ENCODE measurements at places on chromosomes 4 and X.

DNA sequence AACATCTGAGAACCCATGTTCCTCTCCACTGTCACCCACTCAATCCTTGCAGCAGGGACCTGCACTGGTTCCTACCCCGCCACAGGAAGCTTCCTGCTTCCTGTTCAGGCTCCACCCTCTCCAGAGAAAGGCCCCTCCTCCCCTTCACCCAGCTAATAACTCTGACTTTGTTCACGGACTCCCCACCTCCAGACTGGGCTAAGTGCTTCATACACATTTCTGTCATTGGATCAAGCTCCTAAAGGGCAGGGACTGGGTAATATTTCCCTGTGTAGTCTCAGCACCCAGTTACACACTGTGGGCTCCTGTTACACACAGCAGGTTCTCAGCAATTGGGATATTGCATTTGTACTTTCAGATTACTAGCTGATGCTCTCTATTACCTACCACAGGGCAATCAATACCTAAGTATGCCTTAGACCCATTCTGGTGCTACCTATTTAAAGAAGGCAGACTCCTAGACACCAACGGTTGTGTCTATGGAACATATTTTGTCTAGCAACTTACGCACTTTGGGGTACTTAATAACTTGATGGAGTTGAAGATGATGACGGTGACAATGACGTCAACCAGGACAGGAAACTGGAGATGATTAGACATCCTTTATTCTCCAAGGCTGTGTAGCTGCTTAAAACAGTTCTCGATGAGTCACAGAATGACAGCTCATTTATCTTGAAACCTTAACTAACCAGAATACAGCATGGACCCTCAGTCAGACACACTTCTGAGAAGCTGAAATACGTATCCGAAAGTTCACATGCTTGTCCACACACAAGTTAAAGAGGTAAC lies 58.1 kb downstream of the MAML3 start:
- DNase-seq = peak; percentile 90

DNA sequence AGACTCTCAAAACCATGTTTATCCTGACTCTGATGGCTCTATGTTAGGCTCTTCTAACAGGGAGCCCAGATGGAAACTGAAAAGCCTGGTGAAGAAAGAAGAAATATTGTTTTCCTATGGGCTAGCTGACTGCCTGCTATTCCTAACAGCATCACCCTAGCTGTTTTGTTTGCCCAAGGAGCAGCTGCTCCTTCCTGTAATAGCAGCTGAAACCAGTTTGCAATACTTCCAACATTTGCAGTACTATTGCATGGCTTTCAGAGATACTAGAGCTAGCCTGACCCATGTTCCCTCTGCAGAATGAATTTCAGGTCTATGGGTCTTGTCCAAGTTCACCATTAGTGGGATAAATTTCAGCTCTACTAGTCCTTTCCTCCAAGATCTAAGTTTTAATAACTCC lies 495.2 kb downstream of the INPP4B start:
- no peak for DNase-seq

- DNase-seq = no peak
Observed at GRCh38 chr4:179398414-179398813, 1956.2 kb upstream of the AGA start.

DNA sequence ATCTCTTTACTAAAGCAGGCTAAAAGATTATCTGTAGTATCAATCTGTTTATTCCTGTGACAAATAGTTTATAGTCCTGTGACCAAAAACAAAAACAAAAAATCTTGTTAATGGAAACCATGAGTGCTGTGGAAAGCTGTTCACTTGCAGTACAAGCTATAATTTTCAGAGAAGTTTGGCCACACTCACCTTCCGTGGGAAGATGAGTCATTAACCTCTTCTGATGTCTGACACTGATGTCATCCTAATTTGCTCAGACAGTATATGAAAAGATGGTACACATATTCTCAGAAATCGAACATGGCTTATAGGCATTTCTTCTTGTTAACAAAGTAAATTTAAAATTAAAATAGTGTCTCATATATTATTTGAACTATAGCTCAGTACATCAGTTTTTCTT lies 19.9 kb upstream of the ENPP6 start:
- no peak for DNase-seq

DNA sequence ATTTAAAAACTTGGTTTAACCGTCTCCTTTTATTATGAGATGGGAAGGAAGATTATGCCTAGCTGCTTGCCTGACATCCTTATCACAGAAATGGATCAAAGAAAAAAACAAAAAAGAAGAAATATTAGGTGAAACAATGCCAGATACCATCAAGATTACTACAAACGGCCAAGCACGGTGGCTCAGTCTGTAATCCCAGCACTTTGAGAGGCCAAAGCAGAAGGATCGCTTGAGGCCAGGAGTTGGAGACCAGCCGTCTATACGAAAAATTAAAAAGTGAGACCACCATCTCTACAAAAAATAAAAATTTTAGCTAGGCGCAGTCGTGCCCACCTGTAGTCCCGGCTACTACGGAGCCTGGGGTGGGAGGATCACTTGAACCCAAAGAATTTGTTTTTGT lies 2.3 kb downstream of the FRYL start:
- no peak for DNase-seq

- DNase-seq = no peak
Observed at GRCh38 chr4:26206999-26207398, 113.8 kb upstream of the RBPJ start.

GRCh38 chr4:72531768-72532290 lies 37.2 kb downstream of the ADAMTS3 start:
- DNase-seq = no peak

- DNase-seq = no peak
Observed at GRCh38 chr4:742096-742741, 36.6 kb downstream of the PCGF3 start.

DNA sequence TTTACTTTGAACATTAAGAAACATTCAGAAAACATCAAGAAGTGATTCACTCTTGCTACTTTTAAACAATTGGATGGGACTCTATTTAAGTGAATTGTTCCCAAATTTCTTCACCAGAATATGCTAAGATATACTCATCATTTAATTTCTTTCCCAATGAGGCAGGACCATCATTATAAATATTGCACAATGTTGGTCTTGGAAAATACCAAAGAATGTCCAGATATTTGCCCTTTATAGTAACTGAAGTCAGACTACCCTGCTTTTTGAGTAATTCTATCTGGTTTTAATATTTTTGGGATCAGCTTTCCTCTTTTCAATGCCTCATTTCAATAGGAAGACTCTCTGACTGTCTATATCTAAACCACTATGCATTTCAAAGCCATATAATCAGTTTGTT lies 129.4 kb upstream of the TENM3 start:
- DNase-seq = no peak

GRCh38 chrX:48711929-48712505 lies 15.5 kb downstream of the SUV39H1 start:
- DNase-seq = no peak

DNA sequence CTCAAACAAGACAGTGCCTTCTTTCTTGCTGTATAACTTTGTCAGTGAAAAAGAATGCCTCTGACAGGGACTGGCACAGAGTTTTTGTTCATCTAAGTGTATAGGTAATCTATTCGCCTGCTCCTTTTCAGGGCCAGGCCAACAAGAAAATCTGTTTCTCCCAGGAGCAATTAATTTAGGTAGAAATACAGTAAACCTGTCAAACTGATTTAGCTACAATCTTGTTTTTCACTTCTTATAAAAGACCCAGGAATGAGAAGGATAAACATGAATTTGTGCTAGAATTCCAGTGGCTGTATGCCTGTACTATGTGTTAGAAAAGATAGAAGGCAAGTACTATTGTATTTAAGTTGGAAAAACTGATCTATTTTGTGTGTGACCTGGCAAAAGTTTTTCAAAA lies 6.1 kb downstream of the TMA16 start:
- no peak for DNase-seq

- DNase-seq = no peak
Observed at GRCh38 chrX:153905481-153906095, 1.1 kb downstream of the AVPR2 start.

DNA sequence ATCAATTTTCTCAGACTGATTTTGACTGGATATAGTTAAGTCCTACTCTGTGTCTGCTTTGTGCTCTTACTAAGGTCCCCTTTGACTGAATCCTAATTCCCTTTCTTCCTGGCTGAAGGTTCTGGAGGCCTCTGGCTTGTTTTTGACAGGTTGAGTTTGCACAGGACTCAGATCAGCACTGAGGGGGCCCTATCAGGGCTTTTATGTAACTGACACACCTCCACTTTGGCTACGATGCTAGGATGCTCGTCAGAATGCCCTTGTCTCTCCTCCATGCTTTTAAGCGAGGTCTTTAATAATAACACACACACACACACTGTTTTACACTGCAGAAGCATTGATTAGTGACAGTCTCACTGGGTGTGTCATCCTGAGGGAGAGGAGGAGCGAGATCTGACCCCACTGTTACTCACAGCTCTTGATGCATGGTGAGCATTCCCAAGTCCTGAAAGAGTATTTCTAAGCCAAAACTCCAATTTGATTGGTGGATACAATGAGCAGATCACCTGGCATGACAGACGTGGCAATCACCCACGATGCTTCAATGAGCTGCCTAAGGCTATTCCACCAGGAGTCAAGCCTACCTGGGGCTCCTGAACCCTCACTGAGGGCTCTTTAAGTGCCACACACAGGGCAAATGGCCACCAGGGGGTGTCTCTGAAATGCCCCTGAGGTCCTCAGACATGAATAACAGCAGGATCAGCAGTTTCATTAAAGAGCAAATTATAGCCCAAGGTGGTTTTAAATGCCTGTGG lies 130.4 kb upstream of the CPEB2 start:
- peak; percentile 13 for DNase-seq

GRCh38 chr4:15653864-15654592 lies 1.1 kb downstream of the FBXL5 start:
- peak; percentile 68 for DNase-seq

- DNase-seq = no peak
Observed at GRCh38 chr4:24130637-24131036, 240.8 kb upstream of the PPARGC1A start.

- DNase-seq = no peak
Observed at GRCh38 chr4:32460972-32461371, 1740.8 kb downstream of the PCDH7 start.

- DNase-seq = no peak
Observed at GRCh38 chr4:40937140-40937725, 187.5 kb downstream of the NSUN7 start.

- DNase-seq = peak; percentile 63
Observed at GRCh38 chr4:77501851-77502250, 103.8 kb upstream of the CXCL13 start.

GRCh38 chr4:183860731-183861130 lies 44.4 kb upstream of the STOX2 start:
- DNase-seq = no peak

- DNase-seq = no peak
Observed at GRCh38 chr4:185272245-185272644, 62.8 kb downstream of the SNX25 start.

- DNase-seq = peak; percentile 44
Observed at GRCh38 chr4:1081689-1082040, 31.7 kb downstream of the RNF212 start.

GRCh38 chr4:105644257-105644656 lies 64.2 kb downstream of the INTS12 start:
- DNase-seq = no peak

GRCh38 chr4:40446839-40447238 lies 111.7 kb downstream of the CHRNA9 start:
- DNase-seq = no peak

- peak; percentile 2 for DNase-seq
Observed at GRCh38 chrX:72003811-72004750, 93.4 kb downstream of the NHSL2 start.

DNA sequence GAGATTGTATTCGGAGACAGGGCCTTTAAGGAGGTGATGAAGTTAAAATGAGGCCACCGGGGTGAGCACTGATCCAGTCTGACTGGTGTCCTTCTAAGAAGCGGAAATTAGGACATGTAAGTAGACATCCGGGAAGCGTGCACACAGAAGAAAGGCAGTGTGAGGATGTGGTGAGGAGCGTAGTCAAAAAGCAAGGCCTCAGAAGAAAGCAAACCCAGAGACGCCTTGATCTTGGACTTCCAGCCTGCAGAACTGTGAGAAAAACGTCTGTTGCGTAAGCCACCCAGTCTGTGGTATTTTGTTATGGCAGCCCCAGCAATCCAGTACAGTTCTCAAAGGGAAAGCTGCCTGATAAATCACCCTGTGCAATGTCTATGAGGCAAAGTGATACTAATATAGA lies 153.5 kb downstream of the KCNIP4 start:
- peak; percentile 31 for DNase-seq

DNA sequence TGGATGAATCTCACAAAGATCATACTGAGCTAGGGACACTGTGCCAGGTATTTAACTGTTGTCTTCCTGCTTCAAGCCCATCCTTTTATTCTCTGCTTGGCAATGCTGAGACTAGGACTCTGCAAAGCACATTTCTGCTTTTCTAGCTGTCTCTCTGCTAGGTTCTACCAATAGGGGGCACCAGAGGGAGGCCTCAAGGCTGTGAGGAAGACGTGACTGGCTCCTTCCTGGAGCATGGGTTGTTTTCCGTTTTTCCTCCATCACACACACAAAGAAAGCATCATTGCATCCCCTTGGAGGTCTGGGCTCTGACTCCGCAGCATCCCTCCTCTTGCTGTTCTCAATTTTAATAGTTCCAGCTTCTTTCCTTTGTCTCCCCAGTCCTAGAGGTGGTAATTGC lies 10.9 kb upstream of the DCTD start:
- peak; percentile 41 for DNase-seq

GRCh38 chr4:74632634-74633033 lies 161.7 kb downstream of the BTC start:
- DNase-seq = peak; percentile 69

- DNase-seq = no peak
Observed at GRCh38 chr4:182716192-182716591, 201.0 kb downstream of the DCTD start.

GRCh38 chr4:83238393-83239248 lies 46.0 kb downstream of the COQ2 start:
- no peak for DNase-seq

GRCh38 chr4:147157860-147158701 lies 212.4 kb upstream of the TTC29 start:
- peak; percentile 20 for DNase-seq

DNA sequence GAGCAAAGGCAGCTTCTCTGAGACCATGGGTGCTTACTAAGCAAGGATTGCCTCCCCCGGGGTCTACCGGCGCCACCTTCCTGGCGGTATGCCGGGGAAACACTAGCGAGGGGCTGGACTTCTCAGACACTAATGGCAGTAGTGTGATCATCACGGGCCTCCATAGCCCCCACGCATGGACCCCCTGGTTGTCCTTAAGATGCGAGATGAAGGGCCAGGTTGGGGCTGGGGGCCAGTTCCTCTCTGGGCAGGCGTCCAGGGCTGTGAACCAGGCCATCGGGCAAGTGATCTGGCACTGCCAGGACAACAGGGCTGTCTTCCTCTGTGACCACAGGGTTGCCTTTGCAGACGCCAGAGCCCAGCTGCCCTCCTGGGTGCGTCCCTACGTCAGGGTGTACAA lies 60.7 kb downstream of the ALPK1 start:
- DNase-seq = no peak

- no peak for DNase-seq
Observed at GRCh38 chrX:31934842-31935370, 863.1 kb upstream of the FTHL17 start.

DNA sequence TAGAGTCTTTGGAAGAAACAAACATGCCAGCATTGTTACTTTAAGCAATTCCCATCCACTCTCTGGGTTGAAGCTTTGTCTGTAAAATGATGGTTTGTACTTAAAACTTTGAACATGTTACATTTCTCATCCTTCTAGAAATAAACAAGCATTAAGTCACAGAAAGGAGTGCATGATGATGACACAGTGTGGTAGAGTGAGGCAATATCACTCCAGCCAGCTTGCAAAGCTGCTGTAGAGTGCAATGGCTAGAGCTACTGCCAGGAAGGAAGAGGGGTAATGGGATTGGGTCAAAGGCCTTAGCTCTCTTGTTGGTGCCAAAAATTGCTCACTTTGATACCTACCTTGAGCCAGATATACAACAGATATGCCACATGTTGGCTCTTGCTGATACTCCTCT lies 12.3 kb upstream of the ENOX2 start:
- DNase-seq = no peak

All from EL (cell line).